Aorta (tissue), 5 donors: ENCODE measurements at places on chromosomes 4 and X. TPM values are rescaled to one million over a fixed set of nuclear protein-coding genes. Genes with fewer than 3 reads are reported as not detected.

DMD gene
- total RNA-seq = 260 TPM

DNA sequence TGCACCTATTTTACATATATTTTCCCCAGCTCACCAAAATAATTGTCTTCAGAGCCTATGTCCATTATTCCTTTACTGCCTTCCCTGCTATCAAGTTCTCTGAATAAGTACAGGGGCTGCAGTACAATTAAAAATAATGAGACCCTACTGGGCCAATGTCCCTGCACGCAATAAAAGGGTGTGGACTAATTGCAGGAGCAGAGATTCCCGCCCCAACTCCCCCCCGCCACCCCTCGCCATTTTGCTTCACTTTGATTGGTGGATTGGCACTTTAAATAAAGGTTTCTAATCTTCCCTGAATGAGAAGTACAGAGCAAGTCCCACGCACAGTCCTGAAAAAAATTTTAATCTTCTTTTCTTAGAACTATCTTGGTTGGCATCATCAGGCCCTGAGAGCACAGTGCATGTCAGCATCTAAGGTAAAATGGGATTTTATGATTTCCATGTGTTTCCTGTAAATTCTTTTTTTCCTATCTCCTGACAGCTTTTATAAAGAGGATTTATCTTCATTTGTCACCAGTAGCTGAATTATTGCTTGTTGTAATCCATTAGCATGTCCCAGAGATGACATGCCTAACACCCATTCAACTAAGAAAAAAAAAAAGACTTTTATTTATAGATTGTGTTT lies at the start of gene AMBN:
AMBN (plus strand) TSS at position 302 of the 628 bp plus-strand sequence; CDS start at position 405, 103 bp downstream.
- no peak for DNase-seq

- DNase-seq = peak; percentile 77
These were observed 863 bp downstream of the CPE start for GRCh38 chr4:165379678-165380064.

DNA sequence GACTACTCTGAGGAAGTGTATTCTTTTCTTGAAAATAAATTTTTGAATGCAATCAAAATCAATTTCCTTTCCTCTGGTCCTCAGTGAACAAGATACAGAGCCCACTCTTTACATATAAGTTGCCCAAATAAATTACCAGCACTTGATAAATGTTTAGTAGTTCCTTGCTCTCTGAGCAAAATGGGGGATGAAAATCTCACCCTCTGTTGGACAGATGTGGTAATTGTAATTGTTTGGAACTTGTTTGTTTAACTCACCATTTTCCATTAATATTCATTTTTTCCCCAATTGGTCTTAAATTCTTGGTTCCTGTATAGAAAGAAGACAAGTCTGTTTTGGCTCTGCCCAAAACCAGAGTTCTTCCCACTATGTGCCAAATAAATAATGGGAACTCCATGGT lies 146.3 kb downstream of the LDB2 start:
- DNase-seq = no peak

DNA sequence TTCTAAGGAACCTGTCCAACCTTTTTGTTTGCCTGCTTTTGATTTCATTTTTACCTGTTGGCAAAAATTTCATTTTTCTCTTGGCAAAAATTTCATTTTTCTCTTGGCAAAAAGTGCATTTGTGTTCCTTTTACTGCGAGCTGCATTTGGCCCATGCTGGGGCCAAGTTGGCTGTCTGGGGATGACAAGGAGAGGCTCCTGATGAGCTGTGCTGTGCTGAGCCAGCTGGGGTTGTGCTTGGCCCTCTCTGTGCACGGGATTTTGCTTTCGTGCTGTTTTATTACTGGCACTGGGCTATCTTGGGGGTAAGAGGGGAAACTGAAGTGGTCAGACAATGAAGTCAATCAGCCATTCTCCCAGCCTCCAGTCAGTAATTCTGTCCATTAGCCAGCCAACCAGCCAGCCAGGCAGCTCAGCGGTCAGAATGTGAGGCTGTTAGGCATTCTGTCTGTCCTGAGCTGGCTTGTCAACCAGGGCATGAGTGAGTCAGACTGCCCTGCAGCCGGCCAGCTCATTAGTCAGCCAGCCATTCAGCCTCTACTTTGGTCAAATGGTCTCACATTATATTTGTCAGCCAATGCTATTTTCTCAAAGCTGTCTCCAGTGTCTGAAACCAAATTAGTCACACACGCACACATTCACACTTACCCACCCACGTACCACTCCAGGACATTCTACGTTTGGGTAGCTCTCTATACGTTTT lies 56.9 kb upstream of the PRPS1 start:
- DNase-seq = no peak

GRCh38 chr4:26051240-26051639 lies 137.2 kb downstream of the SMIM20 start:
- DNase-seq = no peak

DNA sequence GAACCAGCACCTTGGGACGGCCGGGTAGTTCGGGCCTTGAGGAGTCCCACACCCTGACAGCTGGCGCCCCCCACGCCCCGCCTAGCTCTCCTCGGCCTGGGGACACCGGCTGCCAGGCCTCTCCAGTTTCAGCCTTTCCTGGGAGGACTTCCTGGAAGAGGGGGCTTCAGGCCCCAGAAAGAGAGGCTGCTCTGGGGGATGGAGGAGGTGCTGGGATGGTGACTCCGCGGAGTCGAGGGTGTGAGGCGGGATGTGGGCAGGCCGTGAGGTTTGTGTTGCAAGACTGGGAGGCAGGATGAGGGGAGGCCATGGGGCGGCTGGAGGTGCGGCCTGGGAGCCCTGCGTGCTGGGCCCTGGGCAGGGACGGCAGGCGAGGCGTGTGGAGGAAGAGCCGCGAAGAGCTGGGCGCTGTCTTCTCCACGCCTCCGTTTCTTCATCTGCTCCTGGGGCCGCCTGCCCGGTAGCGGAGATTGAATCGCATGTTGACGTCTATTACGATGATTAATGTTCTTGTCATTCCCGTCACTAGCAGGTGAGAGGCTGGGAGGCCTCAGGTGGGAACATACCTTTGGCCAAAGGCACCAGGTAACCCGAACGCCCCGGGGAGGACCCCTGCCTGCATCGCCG lies 918 bp upstream of the FGFRL1 start:
- DNase-seq = peak; percentile 87

- DNase-seq = no peak
These were observed 97.4 kb upstream of the MED14 start for GRCh38 chrX:40832723-40833122.

- DNase-seq = peak; percentile 81
These were observed at the start of gene SMARCA1 for GRCh38 chrX:129523079-129523911. Gene SMARCA1 (minus strand): TSS chrX:129523490. CDS start chrX:129523370, 120 bp downstream.
